ENCODE measurements at places on chromosomes 7 and 10. TPM values are rescaled to one million over a fixed set of nuclear protein-coding genes. Genes with fewer than 3 reads are reported as not detected.

GRCh38 chr7:137579913-137580640, 236.5 kb upstream of the PTN start:
- DNase-seq = peak; percentile 75

GRCh38 chr7:157073335-157073734, 62.9 kb upstream of the MNX1 start:
- DNase-seq = no peak

- DNase-seq = peak; percentile 95
These were observed 142.9 kb upstream of the ZMIZ1 start for GRCh38 chr10:78925800-78926319.

GRCh38 chr10:59971915-59972314, 65.6 kb upstream of the CCDC6 start:
- peak; percentile 67 for DNase-seq

GRCh38 chr7:9557853-9558252, 1124.4 kb downstream of the NXPH1 start:
- no peak for DNase-seq

- DNase-seq = no peak
These were observed 104.1 kb upstream of the SLC25A13 start for GRCh38 chr7:96426027-96426426.

DNA sequence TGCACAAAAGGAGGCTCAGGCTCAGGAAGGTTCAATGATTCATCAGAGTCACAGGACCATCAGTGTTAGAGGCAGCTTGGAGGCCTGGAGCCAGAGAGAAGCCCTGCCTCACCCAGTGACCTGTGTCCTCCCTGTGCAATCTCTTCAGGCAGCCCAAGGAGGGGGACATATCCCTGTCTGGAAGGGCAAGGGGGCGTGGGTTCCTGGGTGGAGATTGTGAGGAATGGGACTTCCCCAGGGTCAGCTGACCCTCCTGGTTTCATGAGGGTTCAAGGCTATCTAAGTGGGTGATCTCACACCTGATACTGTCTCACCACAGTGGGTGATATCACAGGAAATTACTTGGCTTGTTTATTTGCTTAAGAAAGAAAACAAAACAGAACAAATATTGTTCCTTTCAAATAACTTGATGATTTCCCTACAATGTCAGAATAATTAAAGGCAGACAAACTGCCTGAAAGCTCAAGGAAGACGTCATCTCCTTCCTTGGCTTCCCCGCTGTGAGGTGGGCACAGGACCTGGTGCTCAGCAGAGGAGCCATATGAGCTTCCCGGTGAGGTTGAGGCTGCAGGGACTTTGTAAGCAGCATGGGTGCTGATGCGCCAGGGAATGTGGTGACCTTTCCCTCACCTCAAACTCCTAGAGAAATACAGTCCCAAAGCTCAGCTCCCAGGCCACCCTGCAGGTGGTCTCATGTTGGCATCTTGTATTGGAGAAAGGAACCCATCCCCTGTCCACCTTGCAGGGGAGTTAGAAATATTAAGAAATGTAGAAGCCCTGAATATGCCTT, 763.2 kb downstream of the GRID1 start:
- DNase-seq = no peak

DNA sequence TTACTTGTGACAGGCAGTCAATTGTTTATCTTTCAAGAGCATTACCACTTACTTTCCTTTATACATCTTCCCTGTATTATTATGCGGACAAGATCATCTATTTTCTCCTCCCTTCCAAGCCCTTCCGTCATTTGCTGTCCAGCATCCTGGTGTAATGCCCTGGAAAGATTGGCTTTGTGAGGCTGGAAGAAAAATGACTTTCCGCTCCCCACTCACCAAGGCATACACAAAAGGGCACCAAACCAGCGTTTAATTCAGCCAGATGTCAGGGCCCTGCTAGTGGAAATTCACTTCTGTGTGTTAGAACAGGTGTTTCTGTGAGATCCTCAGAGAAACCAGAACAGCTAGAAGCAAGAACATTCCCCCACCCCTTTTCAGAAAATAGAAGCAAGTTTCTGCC, 128.1 kb upstream of the NANOS1 start:
- DNase-seq = no peak

DNA sequence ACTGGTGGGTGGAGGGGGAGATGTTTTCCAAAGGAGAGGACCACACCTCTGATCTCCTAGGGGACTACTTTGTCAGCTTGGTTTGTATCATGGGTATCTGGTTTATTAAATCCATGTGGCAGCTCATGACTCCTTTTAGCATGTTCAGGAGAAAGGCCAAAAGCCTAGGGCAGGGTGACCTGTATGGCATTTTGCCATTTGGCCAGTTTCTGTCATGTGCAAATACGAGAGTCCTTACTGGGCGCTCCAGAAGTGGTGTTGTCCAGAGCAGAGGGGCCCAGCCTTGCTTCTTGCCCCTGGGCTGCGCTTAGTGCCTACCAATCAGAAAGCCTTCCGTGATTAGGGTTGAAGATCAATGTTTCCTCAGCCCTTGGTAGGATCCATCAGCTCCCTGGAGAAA, 31.0 kb downstream of the ADRA2A start:
- no peak for DNase-seq

GRCh38 chr7:158782761-158783401, 46.4 kb downstream of the ESYT2 start:
- no peak for DNase-seq

DNA sequence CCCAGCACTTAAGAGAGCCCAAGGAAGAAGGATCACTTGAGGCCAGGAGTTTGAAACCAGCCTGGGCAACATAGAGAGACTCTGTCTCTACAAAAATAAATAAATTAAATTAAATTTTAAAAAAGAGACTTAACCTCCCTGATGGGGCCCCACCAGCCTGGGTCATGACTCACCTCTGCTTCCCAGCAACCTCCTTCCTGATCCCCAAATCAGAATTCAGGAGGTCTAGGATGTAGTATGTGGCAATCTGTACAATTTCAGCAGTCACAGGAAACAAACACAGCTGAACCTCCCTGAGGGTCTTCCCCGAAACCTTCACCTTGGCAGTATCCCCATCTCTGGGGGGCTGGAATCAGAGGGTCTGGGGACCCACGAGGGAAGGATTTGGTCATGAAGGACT, 9.7 kb upstream of the PPP1R35 start:
- DNase-seq = no peak

DNA sequence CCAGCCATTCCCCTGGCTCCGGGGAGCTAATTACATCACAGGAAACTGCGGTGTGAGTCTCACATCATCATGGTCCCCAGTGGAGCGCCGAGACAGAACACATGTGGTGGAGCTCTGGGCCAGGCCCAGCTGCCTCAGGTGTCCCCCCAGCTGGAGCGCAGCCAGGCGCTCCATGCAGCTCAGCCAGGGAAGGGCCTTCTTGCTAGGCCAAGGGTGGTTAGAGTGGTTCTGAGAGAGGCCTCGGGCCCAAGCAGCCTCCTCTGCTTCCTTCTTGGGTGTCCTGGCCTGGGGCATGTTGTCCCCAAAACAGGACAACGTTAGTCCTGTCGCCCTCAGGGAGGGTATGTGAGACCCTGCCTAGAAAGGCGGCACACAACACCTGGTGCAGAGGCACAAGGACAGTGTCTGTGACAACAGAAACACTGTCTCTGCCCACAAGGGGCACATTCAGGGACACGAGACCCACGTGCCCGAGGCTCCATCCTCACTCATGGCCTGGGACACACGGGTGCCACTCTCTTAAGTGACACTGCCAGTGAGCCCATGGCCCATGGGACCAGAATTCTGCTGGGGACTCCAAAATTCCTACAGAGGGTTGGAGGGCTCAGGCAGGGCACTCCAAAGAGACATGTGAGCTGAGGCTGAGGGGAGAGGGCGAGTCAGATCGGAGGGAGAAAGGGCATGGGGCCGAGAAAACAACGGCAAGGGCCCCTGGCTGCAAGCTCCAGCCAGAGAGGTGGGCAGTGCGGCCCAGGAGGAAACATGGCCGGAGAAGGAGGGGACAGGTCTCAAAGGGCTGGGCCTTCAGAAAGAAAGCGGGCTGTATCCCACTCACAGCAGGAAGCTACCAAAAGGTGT, 37.0 kb upstream of the RET start:
- no peak for DNase-seq

DNA sequence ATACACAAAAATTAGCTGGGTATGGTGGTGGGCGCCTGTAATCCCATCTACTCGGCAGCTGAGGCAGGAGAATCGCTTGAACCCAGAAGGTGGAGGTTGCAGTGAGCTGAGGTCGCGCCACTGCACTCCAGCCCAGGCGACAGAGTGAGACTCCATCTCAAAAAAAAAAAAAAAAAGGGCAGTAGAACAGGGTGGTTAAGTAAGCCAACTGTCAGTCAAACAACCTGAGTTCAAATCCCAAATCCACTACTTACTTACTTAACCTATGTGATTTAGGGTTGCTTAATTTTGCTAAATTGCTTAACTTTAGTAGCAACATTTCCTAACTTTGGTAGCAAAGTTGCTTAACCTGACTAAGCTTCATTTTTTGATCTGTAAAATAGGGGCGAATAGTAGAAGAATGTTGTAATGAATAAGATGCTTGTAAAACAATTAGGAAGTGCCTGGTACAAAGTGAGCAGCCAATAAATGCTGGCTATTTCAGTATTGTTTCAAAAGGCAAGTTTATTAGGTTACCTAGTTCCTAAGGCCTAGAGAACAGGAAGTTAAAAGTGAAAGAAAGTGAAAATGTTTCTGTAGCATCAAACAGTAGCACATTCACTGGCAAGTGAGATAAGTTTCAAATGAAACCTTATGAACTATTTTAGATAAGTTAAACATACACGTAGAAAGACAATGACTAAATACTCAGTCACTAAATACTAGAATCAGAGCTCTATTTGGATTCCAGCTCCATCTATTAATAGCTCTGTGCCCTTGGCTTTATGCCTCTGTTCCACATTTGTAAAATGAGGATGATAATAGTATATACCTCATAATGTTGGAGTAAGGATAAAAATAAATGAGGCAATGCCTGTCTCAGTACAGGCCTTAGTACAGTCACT, 64.3 kb downstream of the HOXA1 start:
- DNase-seq = peak; percentile 42

GRCh38 chr10:71064413-71065118, 147.8 kb upstream of the UNC5B start:
- DNase-seq = no peak

DNA sequence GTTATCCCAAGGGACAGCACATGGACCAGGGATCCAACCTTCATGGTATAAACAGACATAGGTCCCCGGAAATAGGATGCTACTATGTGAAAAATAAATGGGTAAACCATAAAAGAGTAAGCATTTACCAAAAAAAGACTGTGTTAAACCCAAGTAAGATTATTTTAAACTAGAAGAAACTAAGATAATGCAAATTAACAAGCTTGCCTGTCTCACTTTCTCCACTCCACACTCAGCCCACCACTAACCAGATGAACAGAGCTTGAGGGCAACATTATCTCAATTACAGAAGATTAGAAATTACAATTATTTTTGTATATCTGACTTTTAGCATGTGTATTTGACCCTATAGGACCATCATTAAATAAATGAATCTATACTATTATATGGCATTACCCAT, 117.2 kb upstream of the CAV2 start:
- no peak for DNase-seq

GRCh38 chr10:93874309-93875031, 19.3 kb upstream of the SLC35G1 start:
- DNase-seq = no peak

- DNase-seq = no peak
These were observed 80.7 kb upstream of the BTBD16 start for GRCh38 chr10:122190176-122190943.

GRCh38 chr7:35003679-35004303, 33.5 kb downstream of the DPY19L1 start:
- peak; percentile 99 for DNase-seq

DNA sequence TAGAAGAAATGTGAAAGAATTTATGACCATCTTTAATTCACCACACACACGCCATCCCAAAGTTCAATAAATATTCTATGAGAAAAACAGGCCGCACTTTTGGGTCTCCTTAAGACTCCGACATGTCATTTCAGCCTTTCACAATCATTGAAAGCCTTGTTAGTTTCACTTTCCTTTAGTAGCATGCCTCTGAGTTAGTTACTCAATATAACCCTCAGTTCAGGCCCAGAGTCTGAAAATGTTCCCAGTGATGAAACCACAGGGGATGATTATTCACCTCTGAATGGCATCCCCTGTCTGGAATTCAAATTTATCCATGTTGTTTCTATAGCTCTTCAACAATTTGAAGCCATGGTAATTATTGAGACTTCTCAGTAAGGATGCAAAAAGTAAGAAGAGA, 278.1 kb upstream of the NRP1 start:
- DNase-seq = peak; percentile 10

DNA sequence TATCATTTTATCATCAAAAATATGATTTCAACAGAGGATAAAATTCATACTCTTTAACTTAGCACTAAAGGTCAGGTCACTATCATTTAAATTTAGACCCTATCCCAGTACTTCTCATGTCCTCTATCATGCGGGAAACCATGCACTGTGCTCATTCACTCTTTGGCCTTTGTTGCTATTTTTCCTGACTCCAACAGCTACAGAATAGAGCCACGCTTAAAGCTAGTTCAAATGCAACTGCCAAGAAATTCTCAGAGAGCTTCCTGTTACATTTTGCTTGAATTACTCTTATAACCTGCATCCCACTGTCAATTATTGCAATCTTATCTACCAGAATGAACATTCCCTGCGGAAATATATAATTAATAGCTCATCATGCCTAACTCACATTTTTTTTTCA, 58.3 kb downstream of the SEMA3A start:
- no peak for DNase-seq

- DNase-seq = no peak
These were observed 114.4 kb upstream of the CDK1 start for GRCh38 chr10:60663850-60664249.

The C10orf67 gene
- not detected for total RNA-seq

The ADCYAP1R1 gene
- total RNA-seq = 0.17 TPM

The CARD11 gene
- total RNA-seq = 0.04 TPM

The EIF4H gene
- 223 TPM for total RNA-seq

The INHBA gene
- 2.2 TPM for total RNA-seq

The SGMS1 gene
- 8.2 TPM for total RNA-seq
